Upper lobe of right lung (tissue), 1 donor: ENCODE measurements at places on chromosomes 16 and 17. TPM values are rescaled to one million over a fixed set of nuclear protein-coding genes. Genes with fewer than 3 reads are reported as not detected.

GRCh38 chr16:53775821-53776431 lies 72.0 kb downstream of the FTO start:
- H3K27ac ChIP-seq = peak overlapping the region; percentile 27
- H3K4me1 ChIP-seq = peaks cover 70% of the 10 kb centered on the region

Gene G6PC1
- not detected for total RNA-seq

- H3K36me3 ChIP-seq = no peaks in the 10 kb centered on the region
- H3K27me3 ChIP-seq = peaks cover 17% of the 10 kb centered on the region
- peak within 1 kb of the TSS; percentile 92 for H3K27ac ChIP-seq
- DNase-seq = peak; percentile 91
These were observed at the start of the genes ARSG and SLC16A6 for GRCh38 chr17:68290955-68291835. Gene ARSG, plus strand, starts transcription at chr17:68291495. Its CDS starts 15,999 bp downstream, at chr17:68307494. Gene SLC16A6, minus strand, starts transcription at chr17:68291127. Its CDS starts 12,807 bp downstream, at chr17:68278320.

GRCh38 chr17:8051831-8052230 lies 13.0 kb downstream of the ALOX15B start:
- H3K27ac ChIP-seq = no peak overlapping the region
- peaks cover 18% of the 10 kb centered on the region for H3K4me1 ChIP-seq
- H3K36me3 ChIP-seq = no peaks in the 10 kb centered on the region

- no peak for DNase-seq
- no peak overlapping the region for H3K4me3 ChIP-seq
- H3K36me3 ChIP-seq = no peaks in the 10 kb centered on the region
- peaks cover 13% of the 10 kb centered on the region for H3K4me1 ChIP-seq
- no peak overlapping the region for H3K27ac ChIP-seq
- H3K27me3 ChIP-seq = no peaks in the 10 kb centered on the region
These were observed 2.9 kb downstream of the RDM1 start for GRCh38 chr17:35927714-35928113.

DNA sequence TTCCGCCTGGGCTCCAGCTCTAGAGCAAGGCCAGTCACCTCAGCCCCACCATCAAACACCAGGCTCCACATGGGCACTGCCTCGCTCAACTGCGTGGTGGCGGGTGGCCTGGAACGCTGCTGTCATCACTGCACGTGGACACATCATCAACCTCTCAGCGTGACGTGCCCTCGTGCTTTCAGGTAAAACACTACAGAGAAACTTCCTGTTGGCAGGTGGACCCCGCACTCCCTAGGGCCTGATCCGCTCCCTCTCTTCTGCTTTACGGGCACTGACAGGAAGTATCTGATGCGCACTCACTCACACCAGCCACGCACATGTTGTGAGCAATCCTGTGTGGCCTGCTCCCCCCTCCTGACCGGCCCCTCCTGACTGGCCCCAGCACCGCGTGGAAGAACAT lies 87.4 kb downstream of the ANKRD11 start:
- no peaks in the 10 kb centered on the region for H3K27me3 ChIP-seq

Gene HSPB9
- total RNA-seq = not detected

Gene ATP2A3
- 44.4 TPM for total RNA-seq

DNA sequence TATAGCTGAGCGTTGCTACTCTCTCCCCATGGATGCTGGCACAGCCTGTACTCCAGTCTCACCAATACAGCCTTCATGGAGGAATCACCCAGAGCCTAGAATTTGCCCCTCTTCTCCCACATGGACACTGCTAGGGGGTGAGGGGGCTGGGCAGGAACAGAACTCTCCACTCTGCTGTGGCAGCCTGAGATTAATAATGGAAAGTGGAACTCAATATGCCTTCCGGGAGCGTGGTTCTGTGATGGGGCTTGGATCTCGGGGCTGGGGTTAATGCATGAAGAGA lies 1.2 kb downstream of the SLC9A5 start:
- no peak for DNase-seq
- peaks cover 19% of the 10 kb centered on the region for H3K4me1 ChIP-seq
- no peak overlapping the region for H3K4me3 ChIP-seq
- H3K27me3 ChIP-seq = no peaks in the 10 kb centered on the region
- H3K27ac ChIP-seq = no peak overlapping the region
- no peaks in the 10 kb centered on the region for H3K36me3 ChIP-seq

DNA sequence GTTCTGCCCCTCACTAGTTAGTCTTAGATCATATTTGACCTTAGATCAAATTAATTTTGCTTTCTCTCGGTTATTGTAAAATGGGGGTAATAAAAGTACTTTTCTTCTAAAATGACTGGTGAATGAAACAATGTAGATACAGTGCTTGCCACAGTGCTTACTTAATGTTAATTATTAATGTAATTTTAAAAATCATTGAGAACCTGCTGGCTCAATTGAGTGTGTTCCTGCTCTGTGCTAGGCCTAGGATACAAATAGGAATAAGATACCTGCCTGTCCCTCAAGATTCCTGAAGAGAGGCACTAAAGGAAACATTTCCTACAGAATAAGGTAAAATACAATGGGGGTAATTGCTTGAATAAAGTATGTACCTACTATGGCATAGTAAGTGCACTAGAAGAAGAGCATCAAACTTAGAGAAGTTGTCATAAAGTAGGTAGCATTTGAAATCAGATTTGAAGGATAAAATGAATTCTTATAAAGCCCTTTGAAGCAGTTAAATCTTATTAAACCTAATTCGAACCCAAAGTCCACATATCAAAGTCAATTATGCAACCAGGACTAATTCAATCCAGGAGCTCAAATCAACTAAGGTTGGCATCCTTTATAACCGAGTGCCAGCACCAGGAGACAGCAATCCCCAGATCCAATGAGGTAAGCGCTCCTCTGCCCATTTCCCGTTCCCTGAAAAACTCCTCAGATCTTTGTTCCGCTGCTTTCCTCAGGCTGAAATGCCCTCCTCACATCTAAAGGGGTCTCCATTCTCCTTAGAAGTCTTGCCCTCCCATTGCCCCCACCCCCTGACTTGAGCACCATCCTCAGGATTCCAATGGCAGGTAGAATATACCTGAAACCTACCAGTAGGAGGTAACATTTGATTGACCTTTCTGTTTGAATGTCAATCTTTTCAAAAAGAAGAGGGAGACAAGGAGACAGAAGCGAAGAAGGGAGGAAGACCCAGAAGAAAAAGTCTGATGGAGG lies 2.4 kb upstream of the MED13 start:
- peaks cover 19% of the 10 kb centered on the region for H3K4me1 ChIP-seq
- H3K27me3 ChIP-seq = no peaks in the 10 kb centered on the region
- H3K27ac ChIP-seq = no peak overlapping the region
- no peak overlapping the region for H3K4me3 ChIP-seq

Gene PTGES3L
- 0.38 TPM for total RNA-seq

DNA sequence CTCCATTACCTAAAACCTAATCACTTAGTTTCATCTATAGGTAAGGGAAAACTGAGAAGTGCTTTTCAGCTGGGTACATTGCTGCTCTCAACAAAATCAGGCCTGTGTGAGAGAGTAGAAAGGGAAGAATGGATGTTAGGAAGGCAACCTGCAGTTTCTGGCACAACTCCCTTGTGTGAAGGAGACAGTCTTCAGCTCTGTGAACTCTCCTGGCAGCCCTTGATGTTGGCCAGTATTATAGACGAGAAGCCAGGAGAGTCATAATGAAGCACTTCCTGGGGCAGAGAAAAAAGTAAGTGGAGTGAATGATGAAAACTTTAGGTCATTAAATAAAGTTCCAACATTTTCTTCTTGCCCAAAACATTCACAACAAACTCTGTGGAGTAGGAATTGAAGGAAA lies 260.1 kb downstream of the IRX3 start:
- H3K4me1 ChIP-seq = no peaks in the 10 kb centered on the region
- no peak for DNase-seq
- no peaks in the 10 kb centered on the region for H3K27me3 ChIP-seq
- H3K4me3 ChIP-seq = no peak overlapping the region

GRCh38 chr17:28216052-28216451 lies 102.9 kb upstream of the TMEM97 start:
- no peaks in the 10 kb centered on the region for H3K27me3 ChIP-seq
- H3K4me3 ChIP-seq = no peak overlapping the region
- no peak for DNase-seq
- H3K4me1 ChIP-seq = no peaks in the 10 kb centered on the region

GRCh38 chr16:21704733-21705132 lies 41.0 kb downstream of the OTOA start:
- no peak overlapping the region for H3K4me3 ChIP-seq
- H3K36me3 ChIP-seq = no peaks in the 10 kb centered on the region
- peaks cover 6% of the 10 kb centered on the region for H3K27me3 ChIP-seq
- H3K27ac ChIP-seq = no peak overlapping the region

- H3K36me3 ChIP-seq = no peaks in the 10 kb centered on the region
- no peak overlapping the region for H3K27ac ChIP-seq
These were observed 44.9 kb downstream of the TMEM235 start for GRCh38 chr17:78276098-78276887.

Gene IL34
- total RNA-seq = 3.3 TPM

GRCh38 chr16:29775742-29776408 lies 2.2 kb upstream of the ZG16 start:
- no peaks in the 10 kb centered on the region for H3K36me3 ChIP-seq
- no peaks in the 10 kb centered on the region for H3K4me1 ChIP-seq
- no peak overlapping the region for H3K4me3 ChIP-seq
- no peaks in the 10 kb centered on the region for H3K27me3 ChIP-seq

Gene TPSB2
- 181 TPM for total RNA-seq

DNA sequence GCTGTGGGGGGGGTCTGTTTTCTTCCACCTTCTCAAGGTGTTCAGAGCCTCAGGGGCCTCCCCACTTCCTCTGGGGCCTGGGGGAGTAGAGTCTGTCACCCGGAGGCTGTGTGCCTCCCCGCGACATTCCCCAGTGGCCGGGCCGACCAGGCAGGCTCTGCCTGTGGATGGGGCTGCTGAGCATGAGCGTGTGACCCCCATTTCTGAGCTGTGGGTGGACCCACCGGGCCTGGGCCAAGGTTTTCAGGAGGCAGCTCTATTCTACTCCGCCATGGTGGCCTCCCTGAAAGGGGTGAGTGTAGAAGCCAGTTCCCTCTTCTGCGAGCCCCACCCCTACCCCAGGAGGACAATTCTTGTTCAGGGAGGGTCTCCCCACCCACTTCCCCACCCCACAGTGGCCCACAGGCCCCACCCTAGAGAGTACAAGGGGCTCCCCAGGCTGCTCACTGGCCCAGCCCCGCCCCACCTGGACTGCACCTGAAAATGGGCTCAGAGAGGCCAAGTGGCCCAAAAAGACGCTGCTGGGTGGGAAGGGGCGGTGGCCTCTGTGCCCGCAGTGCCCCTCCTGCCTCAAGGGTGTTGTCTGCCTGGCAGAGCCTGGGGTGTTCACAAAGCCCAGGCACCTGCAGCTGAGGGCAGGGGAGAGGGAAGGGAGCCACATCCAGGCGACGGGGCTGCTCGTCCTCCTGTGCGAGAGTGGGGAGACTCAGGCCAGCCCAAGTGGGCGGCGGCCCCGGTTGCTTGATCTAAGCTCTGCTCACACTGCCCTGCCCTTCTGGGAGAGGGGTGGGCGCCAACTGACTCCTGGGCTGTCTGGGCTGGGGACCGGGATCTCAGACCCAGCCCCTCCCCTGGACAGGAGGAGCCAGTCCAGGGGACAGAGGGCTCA lies 1.3 kb downstream of the MSLN start:
- DNase-seq = peak; percentile 67
- H3K36me3 ChIP-seq = no peaks in the 10 kb centered on the region
- peak overlapping the region; percentile 19 for H3K4me3 ChIP-seq
- H3K4me1 ChIP-seq = no peaks in the 10 kb centered on the region
- peak overlapping the region; percentile 24 for H3K27ac ChIP-seq

Gene RASL10B
- total RNA-seq = 2.2 TPM

DNA sequence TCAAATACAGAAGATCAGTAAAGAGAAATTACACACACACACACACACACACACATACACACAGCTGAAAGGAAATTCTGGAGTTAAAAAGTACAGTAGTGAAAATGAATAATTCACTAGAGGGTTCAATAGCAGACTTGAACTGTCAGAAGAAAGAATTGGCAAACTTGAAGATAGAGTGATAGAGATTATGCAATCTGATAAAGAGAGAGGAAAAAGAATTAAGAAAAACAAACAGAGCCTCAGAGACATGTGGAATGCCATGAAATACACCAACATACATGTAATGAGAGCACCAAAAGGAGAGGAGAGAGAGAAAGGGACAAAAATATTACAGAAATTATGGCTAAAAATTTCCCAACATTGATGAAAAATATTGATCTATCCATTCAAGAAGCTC lies 60.7 kb downstream of the MMD start:
- H3K27ac ChIP-seq = no peak overlapping the region
- no peak for DNase-seq
- H3K36me3 ChIP-seq = no peaks in the 10 kb centered on the region
- H3K4me1 ChIP-seq = no peaks in the 10 kb centered on the region
- no peak overlapping the region for H3K4me3 ChIP-seq

Gene COTL1
- 129 TPM for total RNA-seq

- no peaks in the 10 kb centered on the region for H3K27me3 ChIP-seq
- no peak for DNase-seq
- H3K36me3 ChIP-seq = no peaks in the 10 kb centered on the region
- H3K4me1 ChIP-seq = no peaks in the 10 kb centered on the region
- H3K27ac ChIP-seq = peak overlapping the region; percentile 60
These were observed 36.2 kb downstream of the ASPA start for GRCh38 chr17:3511852-3512504.

- H3K4me3 ChIP-seq = no peak overlapping the region
- H3K36me3 ChIP-seq = no peaks in the 10 kb centered on the region
- H3K27ac ChIP-seq = no peak overlapping the region
- no peaks in the 10 kb centered on the region for H3K4me1 ChIP-seq
- DNase-seq = no peak
- H3K27me3 ChIP-seq = no peaks in the 10 kb centered on the region
These were observed 121.2 kb downstream of the HAPSTR1 start for GRCh38 chr16:9212621-9213020.

GRCh38 chr17:76635659-76636360 lies 7.7 kb downstream of the ST6GALNAC1 start:
- no peak overlapping the region for H3K27ac ChIP-seq
- no peak for DNase-seq
- H3K4me1 ChIP-seq = no peaks in the 10 kb centered on the region
- H3K27me3 ChIP-seq = no peaks in the 10 kb centered on the region
- H3K36me3 ChIP-seq = no peaks in the 10 kb centered on the region
